Psoas muscle (tissue), 8 donors: ENCODE measurements at places on chromosomes 6 and 20. TPM values are rescaled to one million over a fixed set of nuclear protein-coding genes. Genes with fewer than 3 reads are reported as not detected.
A peak's percentile ranks its signal among the peaks of the same experiment; 100 is the strongest.

GRCh38 chr6:2712102-2712501 lies 38.6 kb downstream of the MYLK4 start:
- no peak for DNase-seq

GRCh38 chr6:32785781-32786533 lies 22.6 kb upstream of the HLA-DQB2 start:
- no peak for DNase-seq

- DNase-seq = no peak
Observed at GRCh38 chr20:36775826-36776225, 2.3 kb upstream of the DSN1 start.

DNA sequence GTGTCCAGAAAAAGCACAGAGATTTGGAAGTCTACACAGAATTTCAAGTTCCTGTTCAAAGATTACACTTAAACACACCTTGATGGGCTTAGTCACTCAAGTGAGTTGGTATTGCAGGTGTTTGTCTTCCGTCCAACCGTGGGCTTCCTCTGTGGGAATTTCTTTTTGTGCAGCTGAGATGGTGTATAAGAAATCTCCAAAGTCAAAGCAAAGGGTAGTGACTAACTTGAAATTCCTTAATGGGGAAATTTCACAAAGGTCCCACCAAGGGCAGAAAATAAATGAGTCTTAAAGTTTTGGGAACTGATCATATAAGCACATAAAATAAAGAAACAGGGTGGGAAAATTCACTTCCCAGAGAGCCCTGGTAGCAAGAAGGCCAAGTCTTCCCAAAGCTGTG lies 102.0 kb upstream of the TNFAIP3 start:
- DNase-seq = no peak

- DNase-seq = no peak
Observed at GRCh38 chr20:47125508-47125757, 230.8 kb downstream of the EYA2 start.

DNA sequence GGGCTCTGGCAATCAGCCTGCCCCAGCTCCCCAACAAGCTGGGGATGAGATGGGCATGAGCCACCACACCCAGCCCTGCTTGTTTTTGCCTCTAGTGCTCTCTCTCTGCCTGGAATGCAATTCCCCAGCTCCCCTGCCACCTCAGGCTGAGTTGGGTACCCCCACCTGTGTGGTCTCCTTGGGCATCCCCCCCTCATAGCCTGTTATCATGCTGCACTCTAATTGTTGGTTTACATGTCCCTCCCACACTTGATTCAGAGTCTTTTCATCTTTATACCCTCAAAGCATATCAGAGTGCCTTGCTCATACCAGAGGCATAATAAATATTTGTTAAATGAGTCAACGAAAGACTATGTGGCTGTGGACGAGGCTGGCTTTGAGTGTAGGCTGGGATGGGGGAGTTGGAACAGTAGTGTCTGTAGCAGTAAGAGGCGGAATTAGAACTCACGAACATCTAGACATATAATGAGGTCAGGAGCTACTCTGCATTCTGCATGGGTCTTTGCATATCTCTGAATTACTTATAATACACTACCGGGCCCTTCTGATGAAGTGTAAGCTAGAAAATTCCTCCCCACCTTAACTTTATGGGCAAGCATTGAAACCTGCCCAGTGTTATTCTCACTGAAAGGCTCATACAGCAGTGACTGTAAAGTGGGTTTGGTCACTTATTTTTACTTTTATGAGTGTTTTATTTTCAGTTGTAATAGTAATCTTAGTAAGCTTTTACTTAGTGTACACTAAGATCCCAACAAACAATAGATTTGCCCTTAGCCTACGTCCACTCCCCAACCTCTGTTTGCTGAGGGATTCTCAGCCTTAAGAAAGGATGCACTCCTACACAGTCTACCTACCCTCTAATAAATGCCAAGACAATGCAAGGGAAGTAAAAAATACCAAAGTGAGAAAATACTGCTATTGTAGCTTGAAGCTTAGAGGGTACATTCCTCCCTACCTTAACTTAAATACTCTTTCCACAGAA lies 58.7 kb downstream of the EDN1 start:
- DNase-seq = no peak

- peak; percentile 56 for DNase-seq
Observed at GRCh38 chr6:108562503-108562993, 1.8 kb downstream of the FOXO3 start.

- DNase-seq = peak; percentile 92
Observed at GRCh38 chr6:28258877-28259777, at the start of gene NKAPL. NKAPL (plus strand) TSS chr6:28259297; CDS start chr6:28259372, 75 bp downstream.

GRCh38 chr6:21431526-21431925 lies 162.0 kb upstream of the SOX4 start:
- no peak for DNase-seq

DNA sequence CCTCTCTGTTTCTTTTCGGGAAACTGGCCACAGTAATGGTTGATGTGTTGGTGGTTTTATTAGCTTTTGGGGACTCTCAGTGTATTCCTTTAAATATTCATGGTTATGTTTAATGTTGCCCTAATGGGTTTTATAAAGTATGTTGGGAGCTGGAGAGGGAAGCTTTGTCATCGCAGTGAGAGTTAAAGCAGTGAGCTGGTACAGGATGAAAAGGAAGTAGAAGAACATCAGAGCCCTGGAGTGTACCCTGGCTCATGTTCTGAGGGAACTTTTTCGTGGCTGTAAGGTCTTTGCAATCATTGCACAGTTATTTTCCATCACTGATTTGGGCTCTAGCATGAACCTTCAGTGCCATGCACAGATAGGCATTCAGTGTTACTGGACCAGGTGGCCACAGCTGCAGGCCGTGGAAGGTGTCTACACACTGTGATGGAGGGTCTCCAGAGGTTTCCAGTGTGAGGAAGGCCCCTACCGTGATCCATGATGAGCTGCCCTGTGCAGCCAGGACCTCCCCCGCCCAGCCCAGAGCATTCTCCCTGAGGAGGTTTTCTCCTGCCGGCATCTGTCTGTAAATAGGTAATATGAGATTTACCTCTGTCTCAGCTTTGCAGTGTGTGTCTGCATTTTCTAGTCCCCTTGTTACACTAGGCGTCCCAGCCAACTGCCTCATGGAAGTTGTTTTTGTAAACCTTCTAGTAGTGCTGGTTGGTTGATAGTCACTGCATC lies 22.4 kb upstream of the TMEM217 start:
- DNase-seq = no peak

- DNase-seq = no peak
Observed at GRCh38 chr20:4959592-4959991, 41.7 kb downstream of the SLC23A2 start.

GRCh38 chr6:108780784-108781183 lies 67.4 kb upstream of the ARMC2 start:
- no peak for DNase-seq

GRCh38 chr20:20237093-20237959 lies 130.6 kb upstream of the INSM1 start:
- no peak for DNase-seq

DNA sequence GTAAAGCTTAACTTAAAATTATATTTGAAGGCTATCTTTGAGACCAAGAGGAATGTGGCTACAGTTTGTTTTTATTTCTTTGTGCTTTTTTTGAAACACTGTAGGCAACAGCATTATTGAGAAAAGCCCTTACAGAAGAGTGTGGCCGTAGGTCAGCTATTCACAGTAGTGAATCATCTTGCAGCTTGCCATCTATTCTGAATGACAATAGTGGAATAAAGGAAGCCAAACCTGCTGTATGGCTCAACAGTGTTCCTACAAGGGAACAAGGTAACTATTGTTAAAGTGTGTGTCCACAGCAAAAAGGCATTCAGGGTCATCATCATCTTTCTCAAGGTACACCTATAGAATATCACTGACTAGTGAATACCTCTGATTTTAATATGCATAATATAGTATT lies 88.5 kb downstream of the KIZ start:
- DNase-seq = no peak

GRCh38 chr6:34390531-34391472 lies 1.7 kb downstream of the NUDT3 start:
- DNase-seq = peak; percentile 55

BPIFB1 gene
- total RNA-seq = not detected

PDE10A gene
- total RNA-seq = 0.74 TPM

FOXS1 gene
- 0.83 TPM for total RNA-seq

NOTCH4 gene
- total RNA-seq = 14.7 TPM

MC3R gene
- total RNA-seq = not detected

TTI1 gene
- 15.4 TPM for total RNA-seq
